ENCODE measurements at places on chromosomes 16 and 17. TPM values are rescaled to one million over a fixed set of nuclear protein-coding genes. Genes with fewer than 3 reads are reported as not detected.

Gene EFCAB13
- 3.6 TPM for total RNA-seq

Gene ZG16B
- total RNA-seq = not detected

DNA sequence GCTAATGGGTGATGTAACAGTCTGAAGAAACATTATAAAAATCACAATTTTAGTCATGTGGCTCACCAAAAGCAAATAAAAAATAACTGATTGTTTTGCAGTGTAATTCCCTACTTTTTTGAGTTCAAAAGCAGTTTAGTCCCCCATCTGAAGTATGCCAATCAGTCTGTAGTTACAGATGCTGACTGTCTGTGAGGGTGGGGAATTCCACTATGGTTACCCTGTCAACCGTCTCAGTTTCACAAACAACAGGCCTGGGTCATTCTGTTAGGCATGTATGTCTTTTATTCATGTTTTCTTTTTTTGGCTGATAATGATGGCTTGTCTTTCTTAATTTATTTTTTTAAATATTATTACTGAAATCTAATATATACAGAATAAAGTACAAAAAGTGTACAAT lies 69.3 kb downstream of the STXBP4 start:
- H3K4me3 ChIP-seq = no peak overlapping the region
- no peaks in the 10 kb centered on the region for H3K27me3 ChIP-seq

DNA sequence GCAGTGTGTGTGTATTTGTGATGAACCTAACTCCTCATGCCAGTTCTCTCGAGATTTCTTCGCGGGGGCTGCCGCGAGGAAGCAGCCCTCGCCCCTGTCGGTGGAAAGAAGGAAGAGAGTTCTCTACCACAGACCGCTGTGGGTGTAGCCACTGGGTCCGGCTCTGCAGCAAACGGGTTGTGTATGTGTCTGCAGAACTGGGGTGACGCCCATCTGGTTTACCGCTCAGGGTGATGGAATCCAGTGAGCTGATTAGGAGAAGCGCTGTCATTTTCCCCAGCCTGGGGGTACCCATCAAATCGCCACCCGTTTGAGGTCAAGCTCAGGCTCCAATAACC lies 7.7 kb downstream of the CORO6 start:
- DNase-seq = peak; percentile 32
- peak overlapping the region; percentile 67 for H3K4me3 ChIP-seq
- no peak overlapping the region for H3K27ac ChIP-seq
- peaks cover 70% of the 10 kb centered on the region for H3K27me3 ChIP-seq

DNA sequence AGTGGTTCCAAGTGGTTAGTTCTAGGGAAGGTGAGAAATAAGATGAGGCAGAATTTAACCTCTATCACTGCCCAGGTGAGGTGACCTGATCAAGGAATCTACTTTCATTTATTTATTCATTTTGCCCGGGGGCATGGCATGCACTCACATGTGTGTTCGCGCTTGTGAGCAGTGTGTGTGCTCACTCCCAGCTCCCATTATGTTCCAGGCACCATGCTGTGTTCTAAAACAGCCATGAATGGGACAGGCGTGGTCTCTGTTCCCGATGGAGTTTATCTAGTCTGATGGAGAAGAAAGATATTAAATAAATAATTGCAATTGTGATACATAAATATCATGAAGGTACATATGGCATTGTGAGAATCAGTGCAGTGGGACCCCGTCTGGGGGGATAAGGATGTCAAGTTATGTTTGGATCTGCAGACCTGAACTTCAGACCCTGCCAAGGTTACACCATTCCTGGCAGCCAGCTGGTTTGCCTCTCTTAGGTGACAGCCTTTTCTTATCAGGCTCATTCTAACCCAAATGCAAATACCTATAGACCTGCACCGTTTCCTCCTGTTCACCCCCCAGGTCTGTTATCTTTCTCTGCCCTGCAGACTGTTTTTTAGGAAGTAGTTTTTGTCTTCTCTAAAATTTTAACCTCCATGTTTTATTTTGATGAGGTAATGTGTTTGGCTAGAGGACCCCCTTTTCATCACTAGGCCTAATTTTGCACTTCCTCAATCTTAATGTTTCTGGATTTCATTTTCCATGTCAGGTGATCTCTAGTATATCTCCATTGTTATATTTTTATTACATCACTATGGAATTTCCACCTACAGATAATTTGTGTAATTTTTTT lies 11.8 kb downstream of the CYB5B start:
- H3K4me3 ChIP-seq = no peak overlapping the region
- peak; percentile 9 for DNase-seq
- H3K27ac ChIP-seq = no peak overlapping the region
- H3K27me3 ChIP-seq = no peaks in the 10 kb centered on the region
- H3K4me1 ChIP-seq = no peaks in the 10 kb centered on the region
- H3K36me3 ChIP-seq = peaks cover 12% of the 10 kb centered on the region

Gene NOXO1
- 1.2 TPM for total RNA-seq

Gene KRT25
- not detected for total RNA-seq

GRCh38 chr17:6070913-6071511 lies 833 bp downstream of the WSCD1 start:
- H3K4me3 ChIP-seq = peak overlapping the region; percentile 86
- no peaks in the 10 kb centered on the region for H3K36me3 ChIP-seq
- peaks cover 26% of the 10 kb centered on the region for H3K27me3 ChIP-seq
- DNase-seq = peak; percentile 51
